ENCODE measurements at places on chromosomes 7 and 10. TPM values are rescaled to one million over a fixed set of nuclear protein-coding genes. Genes with fewer than 3 reads are reported as not detected.

CYP3A7 gene
- not detected for polyA plus RNA-seq

PALD1 gene
- polyA plus RNA-seq, result 0.08 TPM

PLAC9 gene
- polyA plus RNA-seq, result not detected

NRBF2 gene
- polyA plus RNA-seq, result 24.2 TPM

OR6V1 gene
- not detected for polyA plus RNA-seq

BTBD16 gene
- polyA plus RNA-seq, result not detected

DPP6 gene
- polyA plus RNA-seq, result not detected

DENND2A gene
- polyA plus RNA-seq, result not detected

GPR146 gene
- 2.6 TPM for polyA plus RNA-seq
